NCI-H524 treated with DMSO at 0.1 percent for 48 hours (cell line): ENCODE measurements at places on chromosomes 11 and 22.

GRCh38 chr22:26835929-26836528 lies 178.6 kb downstream of the MIAT start:
- DNase-seq: no peak

- DNase-seq: peak; percentile 78
Observed at GRCh38 chr22:42614312-42615091, at the start of gene POLDIP3. TSS of gene POLDIP3 (minus strand) at chr22:42614883. CDS start at chr22:42614857, 26 bp downstream.

- no peak for DNase-seq
Observed at GRCh38 chr22:21074102-21074715, 28.5 kb downstream of the LRRC74B start.

DNA sequence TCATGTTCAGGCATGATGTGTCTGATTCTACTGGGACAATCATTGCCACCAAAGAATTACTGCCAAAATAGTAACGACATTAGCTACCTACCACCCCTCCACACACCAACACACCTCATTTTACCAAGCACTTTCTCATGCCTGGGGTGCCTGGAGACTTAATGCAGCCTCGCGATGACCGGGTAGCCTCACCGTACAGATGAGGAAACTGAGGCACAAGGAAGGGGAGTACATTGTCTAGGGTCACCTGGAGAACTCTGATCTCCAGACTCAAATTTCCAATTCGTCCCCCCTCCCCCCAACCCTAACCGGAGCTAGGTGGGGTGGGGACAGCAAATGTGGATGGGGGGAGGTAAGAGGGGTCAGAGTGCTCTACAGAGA lies 2.7 kb upstream of the RTN4RL2 start:
- no peak for DNase-seq

GRCh38 chr11:61766353-61766841 lies 14.0 kb downstream of the MYRF start:
- DNase-seq: no peak

- no peak for DNase-seq
Observed at GRCh38 chr11:465896-466530, 15.9 kb downstream of the PTDSS2 start.

DNA sequence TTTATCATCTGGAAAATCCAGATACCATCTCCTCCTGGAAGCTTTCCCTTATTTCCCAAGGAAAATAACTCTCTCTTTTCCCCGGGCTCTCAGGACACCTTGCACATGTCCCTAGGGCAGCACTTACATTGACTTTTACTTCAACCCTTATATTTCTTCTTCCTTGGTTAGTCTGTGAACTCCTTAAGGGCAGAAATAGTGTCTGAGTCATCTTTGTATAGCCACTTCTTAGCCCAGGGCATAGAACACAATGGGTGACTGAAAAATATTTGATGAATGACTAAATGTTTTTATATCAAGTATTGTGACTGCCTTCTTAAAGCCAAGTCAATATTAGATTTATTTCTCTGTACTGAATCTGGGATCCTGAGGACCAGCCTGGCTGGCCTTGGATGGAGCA lies 45.4 kb upstream of the MYOD1 start:
- no peak for DNase-seq

DNA sequence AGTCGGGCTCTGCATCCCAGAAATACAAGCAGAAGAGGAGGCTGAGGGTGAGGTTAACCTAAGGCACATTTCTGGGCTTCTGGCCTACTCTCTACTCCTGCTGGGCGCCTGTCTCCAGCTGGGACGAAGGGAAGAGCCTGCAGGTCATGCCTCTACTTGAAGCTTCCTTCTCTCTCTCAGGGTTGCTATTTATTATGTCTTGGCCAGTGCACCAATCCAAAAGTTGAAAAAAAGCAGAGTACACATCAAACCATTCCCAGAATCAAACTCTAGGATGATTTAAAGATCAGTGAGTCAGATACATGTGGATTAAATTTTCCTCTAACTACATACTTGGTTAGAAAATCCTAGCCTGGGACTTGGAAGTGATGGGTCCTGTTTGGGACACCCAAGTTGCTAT lies 60.2 kb upstream of the CDON start:
- DNase-seq: no peak

DNA sequence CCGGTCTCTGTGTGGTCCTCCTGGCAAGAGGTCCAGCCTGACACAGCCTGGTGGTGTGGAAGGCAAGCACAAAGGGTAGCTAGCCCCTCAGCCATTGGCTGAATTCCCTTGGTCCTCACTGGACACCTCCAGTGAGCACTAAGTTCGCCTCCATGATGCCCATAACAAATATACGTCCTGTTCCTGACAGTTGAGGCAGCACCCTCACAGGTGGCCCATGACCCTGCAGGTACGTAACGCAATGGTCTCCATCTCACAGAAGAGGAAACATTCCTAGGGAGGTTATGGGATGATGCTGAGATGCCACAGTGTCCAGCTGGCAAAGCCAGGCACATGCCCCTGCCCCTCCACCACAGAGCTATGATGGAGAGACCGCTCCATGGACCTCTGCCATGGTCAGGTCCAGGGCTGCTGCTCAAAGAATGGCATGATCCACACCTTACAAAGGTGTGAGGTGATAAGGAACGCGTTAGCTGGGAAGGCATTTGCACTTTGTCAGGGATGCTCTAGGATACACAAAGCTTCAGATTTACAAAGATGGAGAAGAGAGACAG lies 1.4 kb upstream of the GNAZ start:
- no peak for DNase-seq

- no peak for DNase-seq
Observed at GRCh38 chr11:62888406-62888805, 7.7 kb downstream of the SLC3A2 start.

- no peak for DNase-seq
Observed at GRCh38 chr11:38221295-38221694, 1623.3 kb upstream of the RAG2 start.

GRCh38 chr11:10285148-10285802 lies 8.7 kb downstream of the SBF2 start:
- no peak for DNase-seq

DNA sequence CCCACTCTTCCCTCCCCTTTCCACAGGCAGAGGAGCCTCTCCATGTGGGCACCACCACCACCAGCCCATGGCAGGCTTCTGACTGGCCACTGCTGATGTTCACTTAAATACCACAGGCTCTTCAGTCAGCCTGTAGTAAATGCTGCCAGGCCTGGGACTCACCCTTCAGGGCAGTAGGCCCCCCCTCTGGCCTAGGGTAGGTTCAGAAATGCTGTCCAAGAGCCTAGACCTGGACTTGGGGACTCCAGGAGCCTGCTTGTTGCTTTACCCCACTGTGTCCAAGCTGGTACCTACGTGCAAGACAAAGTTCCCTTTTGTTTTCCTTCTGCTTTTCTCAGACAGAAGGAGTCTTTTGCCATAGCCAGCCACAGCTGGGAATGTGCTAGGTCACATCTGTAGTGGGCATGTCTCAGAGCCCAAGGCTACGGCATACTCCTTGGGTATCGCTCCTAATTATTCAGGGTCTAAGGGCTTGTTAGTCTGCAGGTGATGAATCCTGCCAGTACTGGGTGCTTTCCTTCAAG lies 38.6 kb downstream of the TMEM135 start:
- DNase-seq: no peak

DNA sequence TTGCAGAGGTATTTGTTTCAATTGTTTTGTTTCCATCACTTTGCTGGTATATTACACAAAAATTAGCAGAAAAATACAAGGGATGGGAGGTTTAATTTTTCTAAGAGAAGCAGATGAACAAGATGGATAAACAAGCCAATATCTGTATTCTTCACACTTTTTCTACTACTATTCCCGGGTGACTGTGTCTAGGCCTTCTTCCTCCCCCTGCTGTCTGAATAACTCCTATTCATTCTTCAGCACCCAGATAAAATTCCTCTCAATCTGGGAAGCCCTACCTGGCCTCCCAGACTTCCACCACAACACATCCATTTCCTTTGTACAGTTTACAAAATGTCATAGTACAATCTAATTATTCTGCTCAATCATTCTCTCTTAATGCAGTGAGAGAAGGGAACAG lies 666.6 kb upstream of the TENM4 start:
- no peak for DNase-seq

- no peak for DNase-seq
Observed at GRCh38 chr22:30275625-30276024, 9.0 kb upstream of the OSM start.

DNA sequence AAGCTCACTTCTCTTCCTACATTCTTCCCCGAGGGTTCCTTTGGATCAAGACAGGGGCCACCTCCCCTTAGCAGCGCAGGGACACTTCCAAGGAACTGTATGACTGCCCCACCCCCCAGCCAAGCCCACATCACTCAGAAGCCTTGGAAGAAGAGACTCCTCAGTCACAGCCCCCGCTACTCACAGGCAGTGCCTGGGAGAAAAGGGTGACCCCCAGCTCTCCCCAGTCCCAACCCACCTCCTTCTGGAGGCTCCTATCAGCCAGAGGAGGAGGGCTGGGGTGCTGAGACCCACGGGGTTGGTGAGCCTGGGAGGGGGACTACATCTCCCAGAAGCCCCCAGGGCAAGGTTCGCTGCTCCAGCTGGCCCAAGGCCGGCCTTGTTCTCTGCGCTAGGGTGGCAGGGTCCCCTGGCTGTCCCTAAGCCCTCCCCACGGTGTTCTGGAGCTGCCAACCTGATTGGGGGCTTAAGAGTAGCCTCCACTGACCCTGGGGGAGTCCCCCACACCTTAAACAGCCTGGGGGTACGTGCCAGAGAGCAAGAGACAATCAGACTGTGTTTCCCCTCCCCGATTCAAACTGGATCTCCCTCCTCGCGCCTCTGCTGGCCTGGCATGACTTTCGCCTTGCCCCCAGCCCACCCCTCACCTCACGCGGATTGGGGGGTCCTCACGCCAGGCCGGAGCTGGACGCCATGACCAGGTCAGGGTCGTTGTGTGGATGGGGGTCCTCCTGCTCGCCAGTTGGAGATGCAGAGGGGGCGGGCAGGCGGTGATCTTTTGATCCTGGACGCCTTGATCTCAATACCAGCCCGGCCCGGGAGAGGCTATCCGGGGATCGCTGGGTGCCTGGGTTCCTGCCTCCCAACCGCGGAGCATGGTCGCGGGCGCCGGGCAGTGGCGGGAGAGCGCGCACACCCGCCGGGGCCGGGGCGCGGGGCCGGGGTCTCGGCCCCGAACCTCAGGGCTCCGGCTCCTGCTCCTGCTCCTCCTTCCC lies 838 bp downstream of the BCL9L start:
- DNase-seq: no peak

DNA sequence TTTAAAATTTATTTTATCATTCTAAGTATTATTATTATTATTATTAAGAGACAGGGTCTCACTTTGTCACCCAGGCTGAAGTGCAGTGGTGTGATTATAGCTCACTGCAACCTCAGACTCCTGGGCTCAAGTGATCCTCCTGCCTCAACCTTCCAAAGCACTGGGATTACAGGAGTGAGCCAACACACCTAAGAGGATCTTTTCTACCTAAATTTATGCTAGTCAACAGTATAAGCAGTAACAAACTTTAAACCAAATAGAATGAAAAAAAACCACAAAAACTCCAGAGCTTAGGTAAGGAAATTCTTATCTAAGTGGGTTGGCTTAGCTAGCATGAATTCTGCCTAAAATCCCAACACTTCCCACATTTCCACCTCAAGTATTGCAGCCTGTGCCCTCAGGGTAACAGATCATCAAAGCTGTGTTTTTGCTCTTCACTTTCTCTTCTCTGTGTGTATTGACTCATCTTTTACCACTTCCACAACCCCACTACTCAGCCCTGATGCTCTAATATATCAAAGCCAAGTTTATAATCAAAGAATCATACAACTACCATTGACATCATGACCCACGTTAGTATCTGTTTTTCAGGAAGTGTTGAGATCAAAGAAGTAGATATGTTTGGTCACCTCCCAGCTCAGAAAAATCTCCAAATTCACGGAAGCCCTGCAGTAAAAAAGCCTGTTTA lies 93.7 kb upstream of the SPON1 start:
- DNase-seq: no peak

DNA sequence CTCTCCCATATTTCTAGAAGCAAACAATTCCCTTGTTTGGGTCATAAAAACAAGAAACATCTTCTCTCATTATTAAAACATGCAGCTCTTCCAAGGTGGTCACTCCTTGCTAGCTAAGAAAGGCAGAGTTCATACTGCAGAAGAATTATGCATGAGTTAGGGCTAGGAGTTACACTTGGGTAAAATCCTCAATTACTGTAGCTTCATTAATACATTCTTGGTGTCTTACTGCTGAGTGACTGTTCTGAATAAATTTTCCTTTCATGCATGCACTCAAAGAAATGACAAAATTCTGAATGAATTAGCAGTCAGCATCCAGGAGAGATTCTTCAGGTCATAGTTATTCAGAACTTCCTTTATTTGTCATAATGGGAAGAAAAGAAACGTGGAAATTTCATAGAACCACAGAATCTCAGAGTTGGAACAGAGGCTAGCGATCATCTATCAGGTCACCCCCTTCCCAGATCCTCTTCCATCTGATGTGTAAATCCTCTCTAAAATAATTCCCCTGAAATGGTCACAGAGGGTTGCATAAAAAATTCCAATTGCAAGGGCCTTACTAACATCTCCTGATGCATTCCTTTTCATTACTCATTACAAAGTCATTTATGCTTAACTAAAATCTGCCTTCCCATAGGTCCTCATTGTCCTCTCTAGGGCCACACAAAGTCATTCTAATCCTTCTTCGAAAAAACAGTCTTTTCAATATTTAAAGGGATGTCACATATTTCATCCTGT lies 771.5 kb downstream of the DLG2 start:
- no peak for DNase-seq

DNA sequence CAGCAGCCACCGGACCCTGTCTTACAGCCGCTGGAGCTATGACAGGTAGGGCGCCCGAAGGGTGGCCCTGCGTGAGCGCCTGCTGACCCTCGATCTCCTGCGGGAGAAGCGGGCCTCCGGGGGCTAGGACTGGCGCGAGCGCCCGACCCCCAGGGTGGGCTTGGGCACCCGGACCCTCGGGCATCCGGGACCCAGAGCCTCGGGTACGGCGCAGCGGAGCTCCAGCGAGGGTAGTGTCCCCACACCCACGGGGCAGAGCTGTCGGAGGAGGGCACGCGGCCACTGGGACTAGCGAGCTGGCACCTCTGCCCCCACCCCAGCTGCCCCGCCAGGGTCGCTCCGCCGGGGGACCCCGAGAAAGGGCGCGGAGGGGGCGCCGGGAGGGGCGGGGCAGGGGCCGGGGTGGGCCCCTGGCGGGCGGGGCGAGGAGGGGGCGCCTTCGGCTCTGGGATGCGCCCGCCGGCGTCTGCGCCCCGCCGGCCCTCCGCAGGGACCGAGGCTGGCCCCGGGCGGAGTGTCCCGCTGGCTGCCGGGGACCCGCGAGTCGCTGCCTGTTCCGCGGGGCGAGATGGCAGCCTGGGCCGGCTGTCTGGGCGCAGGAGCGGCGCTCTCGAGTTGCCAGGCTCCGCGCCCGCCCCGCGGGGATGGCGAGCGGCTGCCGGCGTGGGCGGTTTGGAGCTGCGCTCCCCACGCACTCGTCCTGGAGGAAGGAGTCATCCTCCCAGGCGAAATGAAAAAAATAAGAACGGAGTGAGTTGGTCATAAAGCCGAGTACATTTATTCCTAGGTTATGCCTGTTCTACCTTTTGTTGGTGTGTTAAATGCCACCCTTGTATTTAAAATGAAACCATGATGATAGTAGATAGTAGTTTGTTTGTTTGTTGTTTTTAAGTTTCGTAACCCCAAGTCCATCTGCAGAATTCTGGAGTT lies 32.4 kb downstream of the EIF3F start:
- no peak for DNase-seq

DNA sequence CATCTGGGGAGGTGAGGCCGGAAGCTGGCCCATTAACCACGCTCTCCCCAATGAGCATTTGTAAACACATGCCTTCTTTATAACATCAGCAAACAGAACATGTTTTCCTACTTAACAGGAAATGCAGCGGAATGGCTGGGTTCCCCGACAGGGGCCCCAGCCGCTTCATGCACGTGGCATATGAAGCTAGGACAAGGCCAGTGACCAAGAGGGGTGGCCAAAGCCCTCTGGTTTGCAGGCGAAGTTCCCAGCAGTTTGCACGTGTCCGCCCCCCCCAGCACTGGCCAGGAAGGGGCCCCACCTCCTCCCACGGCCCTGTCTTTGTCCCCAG lies 38.7 kb upstream of the LINC01488 start:
- no peak for DNase-seq
